ENCODE measurements at places on chromosomes 3 and 15.

- no peak for DNase-seq
Observed at GRCh38 chr3:55294557-55294956, 192.5 kb downstream of the WNT5A start.

- DNase-seq = no peak
Observed at GRCh38 chr15:66067687-66068086, 185.9 kb downstream of the MEGF11 start.

DNA sequence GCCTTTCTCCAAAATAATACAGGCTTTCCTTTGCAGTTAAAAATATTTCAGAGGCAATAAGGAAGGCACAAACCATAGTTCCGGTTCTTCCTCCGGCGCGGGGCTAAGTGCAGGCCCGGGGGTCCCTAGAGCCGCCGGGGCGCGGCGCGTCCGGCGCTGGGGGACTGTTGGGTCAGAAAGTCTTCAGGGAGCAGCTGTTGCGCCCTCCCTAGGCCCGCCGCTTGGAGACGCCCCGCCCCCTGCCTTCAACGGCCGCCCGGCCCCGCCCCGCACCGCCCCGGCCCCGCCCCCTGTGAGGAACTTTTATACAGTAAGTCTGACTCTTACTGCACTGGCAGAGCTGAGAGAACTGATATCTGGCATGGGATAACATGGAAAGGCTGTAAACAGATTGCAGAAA, 283.1 kb upstream of the ARL6 start:
- no peak for DNase-seq

- DNase-seq = no peak
Observed at GRCh38 chr3:127151992-127152650, 40.8 kb upstream of the PRR23E start.

DNA sequence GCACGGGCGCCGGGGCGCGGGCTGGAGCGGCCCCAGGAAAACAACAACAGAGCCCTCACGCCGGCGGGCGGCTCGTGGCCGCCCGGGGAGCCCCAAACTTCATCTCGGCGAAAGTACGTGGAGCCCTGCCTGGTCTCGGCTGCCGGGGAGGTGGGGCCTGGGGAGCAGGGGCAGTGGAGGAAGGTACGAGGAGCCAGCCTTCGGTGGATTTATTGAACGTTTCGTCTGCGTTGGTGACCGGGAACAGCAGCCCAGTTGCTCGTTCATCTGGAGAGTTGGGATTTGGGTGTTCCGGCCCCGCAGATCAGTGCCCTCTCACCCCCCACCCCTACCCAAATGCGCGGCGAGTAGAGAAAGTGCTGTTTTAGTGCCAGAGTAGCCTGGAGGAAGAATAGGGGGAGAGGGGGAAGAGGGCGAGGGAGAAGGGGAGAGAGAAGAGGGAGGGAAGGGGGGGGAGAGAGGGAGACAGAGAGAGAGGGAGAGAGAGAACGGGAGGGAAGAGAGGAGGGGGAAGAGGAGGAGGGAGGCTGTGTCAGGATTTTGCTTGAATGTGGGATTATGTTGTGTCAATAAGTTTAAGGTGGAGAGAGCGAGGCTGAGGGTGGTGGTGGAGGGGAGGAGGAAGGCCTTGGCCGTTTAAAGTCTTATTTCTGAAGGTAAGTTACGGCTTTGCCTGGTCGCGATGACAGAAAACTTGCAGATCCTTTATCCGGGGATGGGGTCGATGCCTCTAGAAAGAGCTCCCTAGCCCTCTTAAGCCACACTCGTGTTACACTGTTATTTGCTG, 970 bp downstream of the BBX start:
- peak; percentile 50 for DNase-seq

DNA sequence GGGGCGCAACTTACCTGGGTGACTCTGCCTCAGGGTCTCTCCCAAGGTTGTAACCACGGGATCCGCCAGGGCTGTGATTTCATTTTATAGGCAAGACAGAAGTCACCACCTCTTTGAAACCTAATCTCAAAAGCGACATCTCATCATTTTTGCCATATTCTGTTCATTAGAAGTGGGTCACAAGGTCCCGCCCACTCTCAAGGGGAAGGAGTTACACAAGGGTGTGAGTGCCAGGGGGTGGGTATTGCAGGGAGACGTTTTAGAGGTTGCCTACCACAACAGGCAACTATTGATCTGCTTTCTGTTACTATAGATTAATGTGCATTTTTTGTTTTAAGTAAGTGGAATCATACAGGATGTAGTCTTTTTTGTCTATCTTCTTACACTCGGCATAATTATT, 56.6 kb upstream of the ADPGK start:
- DNase-seq = no peak

DNA sequence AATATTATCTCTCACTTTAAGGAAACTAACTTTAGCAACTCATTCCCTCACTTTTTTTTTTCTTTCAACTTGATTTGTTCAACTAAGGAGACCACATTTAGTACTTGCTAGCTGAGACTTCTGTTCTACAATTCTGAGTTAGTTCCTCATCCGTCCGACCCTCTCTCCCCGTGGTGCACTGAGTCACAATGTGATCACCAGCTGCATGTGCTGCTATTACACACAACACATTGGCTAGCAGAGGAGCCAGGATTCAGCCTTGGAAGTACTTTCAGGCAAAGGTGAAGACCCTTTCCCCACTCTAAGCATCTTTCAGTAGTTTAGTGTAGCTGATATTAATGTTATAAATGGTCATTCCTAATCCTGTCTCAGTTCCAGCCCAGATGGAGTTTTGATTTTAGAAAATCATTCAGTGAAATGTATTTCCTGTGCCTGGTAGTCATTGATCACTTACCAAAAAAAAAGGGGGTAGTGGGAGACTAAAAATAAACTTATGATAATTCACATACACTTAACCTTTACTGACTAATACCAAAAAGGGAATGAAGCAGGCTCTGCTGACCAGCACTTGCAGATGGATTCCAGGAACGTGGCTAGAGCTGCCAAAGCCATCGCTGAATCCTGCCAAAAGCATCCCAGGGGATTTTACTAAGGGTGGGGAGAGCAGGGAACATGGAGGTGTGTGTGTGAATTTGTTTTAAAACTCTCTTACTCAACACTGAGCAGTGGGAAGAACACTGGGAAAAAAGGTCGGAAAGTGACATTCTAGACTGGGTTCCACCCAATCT, 424.8 kb downstream of the LPP start:
- DNase-seq = no peak

- no peak for DNase-seq
Observed at GRCh38 chr3:94405258-94406035, 342.6 kb downstream of the NSUN3 start.

DNA sequence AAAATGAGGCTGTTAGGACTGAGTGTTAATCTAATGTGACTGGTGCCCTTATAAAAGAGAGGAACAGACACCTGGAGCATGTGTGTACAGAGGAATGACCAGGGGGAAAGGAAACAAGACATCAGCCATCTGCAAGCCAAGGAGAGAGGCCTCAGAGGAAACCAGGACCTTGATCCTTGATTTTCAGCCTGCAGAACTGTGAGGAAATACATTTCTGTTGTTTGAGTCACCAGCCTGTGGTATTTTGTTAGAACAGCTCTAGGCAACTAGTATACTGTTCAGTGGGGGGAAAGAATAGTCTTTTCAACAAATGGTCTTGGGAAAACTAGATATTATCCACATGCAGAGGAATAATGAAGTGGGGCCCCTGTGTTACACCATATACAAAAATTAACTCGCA, 80.6 kb downstream of the CCR1 start:
- no peak for DNase-seq

GRCh38 chr3:32401556-32402081, 10.0 kb downstream of the CMTM7 start:
- DNase-seq = peak; percentile 91

DNA sequence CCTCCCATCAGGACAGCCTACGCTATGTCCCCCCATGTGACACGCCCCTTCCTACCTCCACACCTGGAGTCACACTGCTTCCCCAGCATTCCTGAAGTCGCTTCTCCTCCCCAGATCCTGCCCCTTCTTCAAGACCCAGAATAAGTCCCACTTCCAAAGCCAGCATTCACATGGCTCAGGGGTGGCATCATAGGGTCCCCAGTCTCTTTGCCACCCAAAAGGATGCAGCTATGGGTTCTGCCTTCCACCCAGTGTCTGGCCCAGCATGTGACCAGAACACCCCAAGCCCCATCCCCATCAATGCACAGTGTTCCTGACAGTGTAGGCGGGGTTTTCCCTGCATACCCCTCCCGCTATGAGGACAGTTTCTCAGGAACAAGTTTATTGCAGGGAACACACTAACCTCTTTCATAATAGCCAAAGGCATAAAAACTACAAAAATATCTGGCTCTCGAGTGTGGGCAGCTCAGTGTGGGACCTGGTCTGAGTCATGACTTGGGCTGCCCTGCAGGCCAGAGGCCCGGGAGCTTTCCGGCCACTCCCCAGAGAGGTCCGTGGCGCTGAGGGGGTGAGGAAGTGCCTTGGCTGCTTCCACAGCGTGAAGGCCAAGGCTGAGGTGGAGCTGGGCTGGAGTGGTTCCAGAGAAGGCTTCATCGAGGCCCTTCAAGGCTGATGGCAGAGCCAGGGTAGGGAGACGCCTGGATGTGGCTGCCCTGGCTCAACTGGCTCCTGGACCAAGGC, 5.8 kb downstream of the ISLR start:
- no peak for DNase-seq

All from NCI-H2081 (cell line).